Stimulated activated CD4-positive, alpha-beta T cell treated with anti-CD3 and anti-CD28 coated beads, TNF-alpha, amount 100 ng/mL, for 48 hours (primary cell): ENCODE measurements at places on chromosomes 2 and 18.

DNA sequence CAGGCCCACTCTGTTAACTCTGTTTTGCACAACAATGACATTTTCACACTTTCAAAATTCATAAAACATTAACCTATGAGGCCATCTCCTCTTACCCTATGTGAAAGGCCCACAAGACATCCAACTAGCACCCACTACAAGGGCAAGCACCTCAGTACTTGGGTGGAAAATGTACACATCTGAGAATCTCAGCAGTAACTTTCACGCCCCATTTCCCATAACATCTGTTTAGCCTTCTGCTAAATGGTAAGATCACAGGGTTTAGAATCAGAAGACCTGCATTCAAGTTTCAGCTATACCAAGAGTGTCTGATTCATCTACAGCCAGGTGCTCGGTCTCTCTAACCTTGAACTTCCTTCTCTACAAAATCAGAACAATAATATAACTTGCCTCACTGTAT, 89.2 kb downstream of the SP100 start:
- no peak for DNase-seq

DNA sequence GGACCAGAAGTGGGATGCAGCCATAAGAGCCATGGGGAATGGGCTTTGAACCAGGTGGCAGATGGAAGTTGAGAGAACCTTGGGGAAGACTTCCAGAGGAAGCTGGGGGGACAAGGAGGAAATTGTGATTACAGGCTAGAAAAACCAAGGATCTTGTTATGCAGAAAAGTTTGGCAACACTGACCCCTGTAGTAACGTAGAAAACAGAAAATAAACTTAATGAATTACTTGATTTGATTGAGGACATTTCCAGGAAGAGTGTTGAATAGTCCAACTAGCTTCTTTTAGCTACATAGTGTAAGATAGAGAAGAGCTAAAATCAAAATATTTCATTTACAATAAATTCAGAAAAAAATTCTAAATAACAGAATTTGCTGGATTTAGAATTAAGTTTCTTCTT, 91.9 kb upstream of the GPC1 start:
- DNase-seq = no peak

GRCh38 chr2:180938451-180938850, 42.0 kb upstream of the UBE2E3 start:
- DNase-seq = no peak

DNA sequence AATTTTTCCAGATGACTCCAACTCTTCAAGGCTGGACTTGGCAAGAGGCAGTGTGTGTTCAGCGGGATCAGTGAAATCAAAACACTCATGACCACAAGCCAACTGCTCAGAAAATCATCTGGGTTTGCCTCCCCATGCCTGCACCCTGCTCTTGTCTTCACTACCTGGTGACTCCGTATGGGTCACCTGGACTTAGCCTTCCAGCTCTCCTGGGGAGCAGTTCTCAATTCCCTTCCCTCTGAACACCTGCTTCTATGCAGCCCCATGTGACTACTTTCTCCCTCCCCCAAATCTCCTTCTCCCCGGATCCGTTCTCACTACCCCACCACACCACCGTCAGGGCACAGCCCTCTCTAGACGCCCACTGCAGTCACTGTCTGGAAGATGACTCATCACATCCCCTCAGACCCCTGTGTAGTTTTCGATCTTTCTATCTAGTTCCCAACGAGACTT, 130.2 kb upstream of the ID2 start:
- no peak for DNase-seq

- DNase-seq = no peak
These were observed 507.9 kb upstream of the FANCL start for GRCh38 chr2:58749041-58749440.

- DNase-seq = no peak
These were observed 18.5 kb upstream of the DTNA start for GRCh38 chr18:34691614-34692013.

GRCh38 chr2:120251880-120252224, 800 bp upstream of the RALB start:
- DNase-seq = no peak

DNA sequence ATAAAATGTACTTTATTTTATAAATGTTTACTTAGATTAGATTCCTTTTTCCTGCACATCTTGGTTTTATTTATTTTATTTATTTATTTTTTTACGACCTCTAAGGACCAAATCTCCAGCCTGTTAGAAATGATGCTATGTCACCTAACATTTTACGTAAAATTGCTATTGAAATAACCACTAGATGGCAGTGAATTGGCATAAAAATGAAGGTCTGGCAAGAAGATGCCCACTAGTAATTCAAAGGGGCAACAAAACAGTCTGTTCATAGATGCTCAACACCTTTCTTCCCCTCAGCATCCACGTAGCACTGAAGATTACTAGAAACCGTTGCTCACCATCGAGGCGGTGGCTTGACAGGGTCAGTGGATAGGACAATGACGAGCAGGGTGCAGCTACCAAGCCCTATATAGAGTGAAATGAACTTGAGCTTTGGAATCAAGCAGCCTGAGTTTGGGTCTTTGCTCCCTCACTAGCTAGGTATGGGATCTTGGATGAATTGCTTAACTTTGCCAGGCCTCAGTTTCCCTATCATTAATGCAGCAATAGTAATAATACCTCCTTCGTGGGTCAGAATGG, 128.7 kb upstream of the L3MBTL4 start:
- no peak for DNase-seq

DNA sequence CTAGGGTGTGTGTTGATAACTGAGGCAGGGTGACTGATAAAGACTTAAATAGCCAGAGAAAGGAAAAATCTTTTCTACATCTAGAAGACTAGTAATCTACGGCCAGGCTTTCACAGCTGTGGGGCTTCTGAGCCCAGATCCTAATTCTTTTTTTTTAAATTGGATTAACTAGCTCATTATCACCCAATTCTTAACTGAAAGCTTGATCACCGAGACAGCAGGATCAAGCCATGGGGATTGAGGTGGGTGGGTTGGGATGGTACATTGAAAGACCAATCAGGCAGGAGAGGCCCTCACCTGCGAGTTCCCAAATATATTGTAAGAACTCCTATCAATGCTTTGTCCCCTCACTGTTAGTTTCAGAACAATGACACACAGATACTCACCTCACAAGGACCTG, 20.0 kb upstream of the NFE2L2 start:
- no peak for DNase-seq

GRCh38 chr2:677959-678550, 849 bp upstream of the TMEM18 start:
- no peak for DNase-seq

DNA sequence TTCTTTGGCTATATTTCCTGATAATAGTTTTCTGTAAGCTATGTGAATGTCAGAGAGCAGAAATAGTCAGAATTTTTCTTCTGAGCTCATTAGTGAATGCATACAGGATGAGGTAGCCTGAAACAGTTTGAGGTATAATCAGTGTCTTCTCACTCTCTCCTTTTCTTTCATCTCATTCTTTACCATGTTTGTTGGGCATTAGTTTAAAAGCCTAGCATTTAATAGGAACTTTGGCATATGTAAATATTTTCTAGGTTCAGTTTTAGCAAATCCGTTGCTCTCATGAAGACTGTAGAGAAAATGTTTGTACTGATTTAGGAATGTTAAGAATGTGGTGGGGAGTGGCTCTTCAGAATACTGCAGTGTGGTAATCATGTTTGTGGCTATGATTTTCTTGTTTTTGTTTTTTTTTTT, 119.4 kb downstream of the PARD3B start:
- no peak for DNase-seq

GRCh38 chr2:59961746-59962145, 591.7 kb downstream of the BCL11A start:
- no peak for DNase-seq

DNA sequence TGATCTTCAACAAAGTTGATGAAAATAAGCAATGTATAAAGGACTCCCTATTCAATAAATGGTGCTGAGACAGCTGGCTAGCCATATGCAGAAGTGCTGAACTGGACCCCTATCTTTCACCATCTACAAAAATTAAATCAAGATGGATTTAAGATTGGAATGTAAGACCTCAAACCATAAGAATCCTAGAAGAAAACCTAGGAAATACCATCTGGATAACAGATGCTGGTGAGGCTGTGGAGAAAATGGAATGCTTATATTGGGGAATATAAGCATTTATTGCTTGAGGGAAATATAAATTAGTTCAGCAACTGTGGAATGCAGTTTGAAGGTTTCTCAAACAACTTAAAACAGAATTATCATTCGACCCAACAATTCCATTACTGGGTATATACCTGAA, 89.6 kb downstream of the GCA start:
- DNase-seq = no peak

DNA sequence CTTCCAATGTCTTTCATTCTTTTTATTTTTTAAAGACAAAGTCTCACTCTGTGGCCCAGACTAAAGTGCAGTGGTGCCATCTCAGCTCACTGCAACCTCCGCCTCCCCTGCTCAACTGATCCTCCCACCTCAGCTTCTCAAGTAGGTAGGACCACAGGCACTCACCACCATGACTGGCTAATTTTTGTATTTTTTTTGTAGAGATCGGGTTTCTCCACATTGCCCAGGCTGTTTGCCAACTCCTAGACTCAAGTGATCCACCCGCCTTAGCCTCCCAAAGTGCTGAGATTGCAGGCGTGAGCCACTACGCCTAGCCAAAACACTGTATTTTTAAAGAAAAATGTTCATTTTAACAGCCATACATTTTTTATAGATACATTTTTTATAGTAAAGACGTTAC, 12.7 kb downstream of the GCKR start:
- DNase-seq = no peak
